Osteoblast (primary cell): ENCODE measurements at places on chromosomes 7 and 10.

- no peaks in the 10 kb centered on the region for H3K4me1 ChIP-seq
- no peak overlapping the region for H3K27ac ChIP-seq
- H3K36me3 ChIP-seq = no peaks in the 10 kb centered on the region
- DNase-seq = no peak
- H3K4me3 ChIP-seq = no peak overlapping the region
- H3K27me3 ChIP-seq = no peaks in the 10 kb centered on the region
Observed at GRCh38 chr10:127472976-127473375, 76.1 kb upstream of the NPS start.

GRCh38 chr7:90595801-90596670 lies at the start of gene CDK14:
CDK14 (plus strand) TSS chr7:90596321; CDS start chr7:90596628, 307 bp downstream.
- peak within 1 kb of the TSS; percentile 78 for H3K27ac ChIP-seq
- H3K4me1 ChIP-seq = peaks cover 25% of the 10 kb centered on the region
- peak; percentile 98 for DNase-seq

DNA sequence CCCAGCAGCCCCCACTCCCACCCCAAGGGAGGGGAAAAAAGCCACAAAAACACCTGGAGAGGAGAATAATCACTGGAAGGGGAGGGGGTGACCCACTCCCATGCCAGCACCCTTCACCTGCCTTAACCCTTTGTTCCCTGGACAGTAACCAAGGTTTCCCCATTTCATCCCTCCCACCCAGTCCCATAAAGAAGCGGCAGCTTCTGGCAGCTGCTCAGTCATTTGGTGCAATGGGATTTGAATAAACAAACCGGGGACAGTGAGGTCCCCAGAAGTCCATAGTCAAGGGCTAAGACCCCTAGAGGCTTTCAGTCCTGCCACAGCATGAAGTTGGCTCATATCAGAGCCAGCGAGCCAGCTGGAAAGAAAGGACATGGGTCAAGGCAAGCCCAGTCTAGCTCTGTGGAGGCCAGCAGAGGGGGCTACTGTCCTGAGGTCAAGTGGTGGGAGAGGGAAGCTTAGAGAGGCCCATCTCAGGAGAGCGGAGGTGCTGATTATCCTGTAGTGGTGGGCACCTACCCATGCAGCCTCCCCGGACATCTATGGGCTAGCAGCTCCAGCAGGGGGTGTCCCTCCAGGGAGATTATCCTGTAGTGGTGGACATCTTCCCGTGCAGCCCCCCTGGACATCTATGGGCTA lies 58.9 kb upstream of the LBX1 start:
- DNase-seq = peak; percentile 76
- no peak overlapping the region for H3K27ac ChIP-seq
- H3K4me1 ChIP-seq = peaks cover 3% of the 10 kb centered on the region
- no peaks in the 10 kb centered on the region for H3K36me3 ChIP-seq
- H3K27me3 ChIP-seq = peaks cover 69% of the 10 kb centered on the region

DNA sequence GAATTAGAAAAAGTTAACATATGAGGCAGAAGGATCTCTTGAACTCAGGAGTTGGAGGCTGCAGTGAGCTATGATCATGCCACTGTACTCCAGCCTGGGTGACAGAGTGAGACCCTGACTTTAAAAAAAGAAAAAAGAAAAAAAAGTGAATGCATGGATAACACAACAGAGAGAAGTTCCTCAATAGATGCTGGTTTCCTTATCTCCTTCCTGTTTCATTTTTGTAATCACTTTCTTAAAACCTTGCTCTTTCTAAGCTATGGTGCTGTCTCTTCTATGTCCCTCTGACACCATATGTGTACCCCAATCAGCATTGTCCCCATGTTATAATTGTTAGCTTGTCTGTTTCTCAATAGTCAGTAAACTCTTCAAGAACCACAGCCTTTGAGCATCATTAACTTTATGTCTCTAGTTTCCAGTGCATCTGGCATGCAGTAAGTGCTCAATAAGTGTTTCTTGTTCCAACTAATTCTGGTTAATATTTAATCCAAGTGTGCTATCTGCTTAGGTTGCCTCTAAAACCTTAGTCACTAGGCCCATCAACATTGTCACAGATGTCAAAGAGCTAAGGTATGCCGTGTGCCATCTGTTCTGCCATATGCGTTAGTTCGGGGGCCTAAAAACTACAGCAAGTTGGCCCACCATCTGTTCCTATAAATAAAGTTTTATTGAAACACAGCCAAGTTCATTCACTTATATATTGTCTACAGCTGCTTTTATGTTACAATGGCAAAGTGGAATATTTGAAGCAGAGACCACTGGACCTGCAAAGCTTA lies 36.2 kb downstream of the MPP7 start:
- peaks cover 4% of the 10 kb centered on the region for H3K4me1 ChIP-seq
- DNase-seq = no peak
- H3K27ac ChIP-seq = no peak overlapping the region
- H3K4me3 ChIP-seq = no peak overlapping the region
- H3K27me3 ChIP-seq = peaks cover 6% of the 10 kb centered on the region

DNA sequence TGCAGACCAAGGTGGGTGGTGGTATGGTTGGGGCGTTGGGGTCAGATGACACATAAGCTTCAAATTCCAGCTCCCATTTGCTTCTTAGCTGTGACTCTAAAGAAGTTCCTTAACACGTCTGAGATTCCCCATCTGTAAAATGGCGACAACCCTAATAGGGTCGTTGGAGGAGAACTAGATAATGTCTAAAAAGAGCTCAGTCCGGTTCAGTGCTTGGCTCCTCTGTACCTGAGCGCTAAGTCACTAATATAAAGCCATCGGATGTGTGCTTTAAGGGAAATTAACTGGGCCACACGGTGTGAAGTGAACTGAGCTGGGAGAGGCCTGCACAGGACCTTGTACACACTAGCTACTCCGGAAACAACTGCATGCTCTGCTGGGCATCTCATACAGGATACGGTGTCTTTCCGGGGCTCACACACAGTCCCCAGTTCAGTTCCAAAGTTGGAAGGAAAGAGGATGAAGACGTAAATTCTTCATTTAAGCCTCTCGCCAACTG lies 476 bp upstream of the ZFYVE27 start:
- DNase-seq = peak; percentile 23
- H3K4me1 ChIP-seq = peaks cover 17% of the 10 kb centered on the region
- peak overlapping the region; percentile 99 for H3K4me3 ChIP-seq
- peaks cover 22% of the 10 kb centered on the region for H3K36me3 ChIP-seq
- H3K27me3 ChIP-seq = no peaks in the 10 kb centered on the region

DNA sequence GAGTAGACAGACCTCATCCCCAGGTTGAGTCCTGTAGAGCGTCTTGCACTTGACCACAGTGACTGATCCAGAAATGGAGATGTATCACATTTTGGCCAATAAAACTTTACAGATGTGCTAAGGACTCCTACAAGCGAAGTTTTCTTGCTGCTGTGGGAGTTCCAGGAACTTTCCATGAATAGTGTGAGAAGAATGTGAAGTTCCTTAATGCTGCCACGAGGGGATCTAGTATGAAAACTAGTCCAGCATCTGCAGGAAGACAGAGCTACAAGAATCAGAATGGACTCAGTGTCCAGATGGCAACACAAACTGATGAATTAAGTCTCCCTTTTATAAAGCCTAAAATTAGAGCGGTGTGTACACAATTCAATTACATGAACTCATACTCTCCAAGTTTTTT lies 14.8 kb upstream of the LSM8 start:
- H3K4me1 ChIP-seq = no peaks in the 10 kb centered on the region
- no peak overlapping the region for H3K27ac ChIP-seq
- no peak overlapping the region for H3K4me3 ChIP-seq
- no peaks in the 10 kb centered on the region for H3K36me3 ChIP-seq

DNA sequence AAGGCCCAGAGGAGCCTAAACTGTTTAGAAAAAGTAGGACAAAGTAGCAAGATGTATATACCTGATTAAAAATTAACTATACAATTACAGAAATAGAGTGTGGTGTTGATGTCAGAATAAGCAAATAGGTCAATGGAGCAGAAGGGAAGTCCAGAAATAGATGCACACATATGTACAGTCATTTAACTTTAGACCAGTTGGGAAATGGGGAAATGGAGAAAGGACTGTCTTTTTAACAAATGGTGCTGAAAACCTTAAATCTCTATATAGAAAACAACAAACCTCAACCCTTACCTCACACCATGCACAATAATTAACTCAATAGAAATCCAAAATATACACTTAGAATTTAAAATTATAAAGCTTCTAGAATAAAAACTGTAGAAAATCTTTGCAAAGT lies 72.2 kb downstream of the CH25H start:
- no peak for DNase-seq
- no peak overlapping the region for H3K27ac ChIP-seq
- no peaks in the 10 kb centered on the region for H3K36me3 ChIP-seq
- H3K27me3 ChIP-seq = no peaks in the 10 kb centered on the region
- peaks cover 5% of the 10 kb centered on the region for H3K4me1 ChIP-seq

- H3K4me1 ChIP-seq = peaks cover 7% of the 10 kb centered on the region
- no peak overlapping the region for H3K4me3 ChIP-seq
- peaks cover 4% of the 10 kb centered on the region for H3K27me3 ChIP-seq
- no peak overlapping the region for H3K27ac ChIP-seq
- no peak for DNase-seq
- H3K36me3 ChIP-seq = no peaks in the 10 kb centered on the region
Observed at GRCh38 chr10:122050311-122050710, 61.3 kb downstream of the TACC2 start.

GRCh38 chr10:88184543-88185297 lies 321.3 kb downstream of the PTEN start:
- no peak overlapping the region for H3K27ac ChIP-seq
- H3K4me1 ChIP-seq = peaks cover 9% of the 10 kb centered on the region
- H3K4me3 ChIP-seq = no peak overlapping the region
- no peaks in the 10 kb centered on the region for H3K36me3 ChIP-seq
- H3K27me3 ChIP-seq = no peaks in the 10 kb centered on the region
- no peak for DNase-seq
